Head of caudate nucleus (tissue), 42 donors: ENCODE measurements at places on chromosomes 7 and 10.

- no peak for DNase-seq
Observed at GRCh38 chr7:133191787-133192186, 61.1 kb upstream of the EXOC4 start.

- DNase-seq, result no peak
Observed at GRCh38 chr7:143325240-143325639, 9.3 kb downstream of the CLCN1 start.

GRCh38 chr10:129677377-129677927, 210.4 kb downstream of the MGMT start:
- DNase-seq, result no peak

DNA sequence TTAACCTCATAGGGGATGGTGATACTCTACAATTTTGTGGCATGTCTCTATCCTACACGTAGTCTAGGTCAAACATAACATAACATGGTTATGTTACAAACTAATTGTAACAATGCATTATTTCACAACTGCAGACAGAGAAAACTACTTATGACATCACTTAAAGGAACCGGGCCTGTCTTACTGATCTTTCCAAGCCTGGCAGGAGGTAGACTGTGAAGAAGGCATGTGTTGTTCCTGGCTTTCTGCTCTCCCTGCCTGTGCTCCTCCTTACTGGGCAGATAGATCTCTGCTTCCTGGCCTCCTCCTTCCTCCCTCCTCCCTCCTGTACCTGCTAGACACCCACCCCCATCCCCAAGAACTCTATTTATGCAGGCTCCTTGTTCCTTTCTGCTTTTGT, 5.4 kb downstream of the CACNB2 start:
- no peak for DNase-seq

GRCh38 chr10:26502986-26503385, 64.8 kb downstream of the APBB1IP start:
- DNase-seq, result no peak

DNA sequence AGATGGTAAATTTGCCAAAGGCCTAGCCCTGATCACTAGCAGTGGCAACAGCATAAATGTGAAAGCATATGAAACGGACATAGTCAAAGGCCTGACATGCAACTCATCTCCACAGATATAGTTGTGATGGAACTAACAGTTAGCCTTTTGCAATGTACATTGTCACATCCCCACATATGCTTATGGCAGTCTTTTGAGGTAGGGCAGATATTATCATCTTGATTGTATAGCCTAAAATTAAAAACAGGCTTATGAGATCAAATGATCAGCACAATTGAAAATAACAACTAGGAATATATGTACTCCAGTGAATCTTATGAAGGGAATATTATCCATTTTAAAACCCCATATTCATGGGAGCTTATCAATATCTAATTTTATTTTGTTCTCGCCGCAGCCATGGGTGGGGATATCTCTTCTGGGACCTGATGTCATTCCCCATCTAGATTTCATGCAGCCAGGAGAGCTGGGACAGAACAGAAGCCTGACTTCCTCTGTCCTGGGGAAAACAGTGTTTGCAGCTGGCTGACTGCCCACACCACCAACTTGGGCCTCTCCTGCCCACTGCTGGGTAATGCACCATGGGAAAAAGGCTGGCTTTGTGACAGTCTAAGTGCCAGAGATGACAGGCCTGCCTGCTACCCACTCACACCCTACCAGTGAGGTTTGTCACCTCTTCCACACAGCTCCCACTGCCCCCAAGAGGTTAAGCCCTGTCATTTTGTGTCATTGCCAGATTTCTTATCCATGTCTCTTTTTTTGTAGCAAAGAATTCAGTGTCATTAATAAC, 180.2 kb upstream of the FZD1 start:
- DNase-seq, result no peak

DNA sequence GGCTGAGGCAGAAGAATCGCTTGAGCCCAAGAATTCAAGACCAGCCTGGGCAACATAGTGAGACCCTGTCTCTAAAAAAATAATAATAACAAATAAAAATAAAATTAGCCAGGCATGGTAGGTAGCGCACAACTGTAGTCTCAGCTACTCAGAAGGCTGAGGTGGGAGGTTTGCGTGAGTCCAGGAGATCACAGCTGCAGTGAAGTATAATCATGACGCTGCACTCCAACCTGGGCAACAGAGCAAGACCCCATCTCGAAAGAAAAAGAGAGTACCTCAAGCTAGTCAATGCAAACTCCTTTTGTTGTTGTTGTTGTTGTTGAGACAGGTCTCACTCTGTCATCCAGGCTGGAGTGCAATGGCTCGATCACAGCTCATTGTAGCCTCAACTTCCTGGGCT, 34.0 kb upstream of the NFE2L3 start:
- no peak for DNase-seq
